ENCODE measurements at places on chromosomes 7 and 10.

- DNase-seq = no peak
These were observed 25.7 kb upstream of the NDST2 start for GRCh38 chr10:73837072-73837471.

- DNase-seq = no peak
These were observed 65.8 kb upstream of the ANTXRL start for GRCh38 chr10:46220872-46221538.

DNA sequence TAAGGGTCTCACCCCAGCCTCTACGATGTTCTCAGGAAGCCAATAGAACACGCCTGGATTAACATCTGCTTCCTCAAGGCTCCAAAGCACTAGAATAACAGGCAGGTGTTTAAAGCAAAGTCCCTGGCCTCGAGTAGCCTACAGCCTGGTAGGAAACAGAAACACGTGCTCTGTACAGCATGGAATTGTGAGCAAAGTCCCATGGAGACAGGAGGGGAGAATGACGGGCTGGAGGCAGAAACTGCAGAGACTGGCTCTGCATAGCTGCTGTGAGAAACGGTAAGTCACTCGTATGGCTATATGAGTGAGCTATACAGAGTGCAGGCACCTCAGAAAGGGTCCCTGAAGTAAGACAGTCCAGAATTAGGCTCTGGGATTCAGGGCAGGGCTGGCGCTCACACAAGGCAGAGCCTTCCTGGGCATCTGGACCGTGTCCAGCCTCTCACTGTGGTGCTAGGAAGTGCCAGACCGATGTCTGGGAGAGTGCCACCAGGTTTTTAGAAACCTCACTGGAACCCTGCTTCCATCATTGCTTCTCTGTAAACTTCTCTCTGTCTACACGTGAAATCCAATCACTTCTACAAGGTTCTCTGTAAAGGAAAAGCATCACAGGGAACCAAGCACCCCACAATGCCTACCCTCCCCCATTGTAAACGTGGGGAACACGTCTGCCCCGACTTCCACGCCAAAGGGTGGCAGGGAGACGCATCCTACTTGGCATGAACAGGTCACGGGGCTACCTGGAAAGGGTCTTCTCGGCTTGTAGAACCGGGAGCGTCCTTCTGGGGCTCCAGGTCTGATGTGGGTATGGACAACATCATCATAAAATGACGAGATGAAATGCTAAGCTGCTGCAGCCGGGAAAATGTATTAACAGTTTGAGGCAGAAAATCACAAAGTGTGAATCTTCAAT, 38.8 kb upstream of the SHH start:
- no peak for DNase-seq

DNA sequence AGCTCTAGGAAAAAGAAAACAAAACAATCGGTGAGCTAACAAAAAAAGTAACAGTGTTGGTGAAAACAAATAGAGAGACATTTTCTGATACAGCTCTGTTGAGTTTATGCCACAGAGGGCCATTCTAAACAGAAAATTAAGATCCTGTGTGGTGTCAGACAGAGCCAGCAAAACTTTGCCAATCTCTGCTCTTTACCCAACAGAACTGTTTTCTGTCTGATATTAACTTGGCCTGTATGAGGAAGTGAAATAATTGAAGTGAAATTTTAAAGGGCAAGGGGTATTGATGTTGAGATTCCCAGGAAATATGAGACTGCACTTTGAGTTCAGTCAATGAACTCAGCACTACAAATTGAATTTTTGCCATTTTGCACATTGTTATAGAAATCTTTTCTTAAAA, 101.0 kb downstream of the AOAH start:
- no peak for DNase-seq

GRCh38 chr10:52216852-52217251, 97.2 kb upstream of the DKK1 start:
- DNase-seq = no peak

DNA sequence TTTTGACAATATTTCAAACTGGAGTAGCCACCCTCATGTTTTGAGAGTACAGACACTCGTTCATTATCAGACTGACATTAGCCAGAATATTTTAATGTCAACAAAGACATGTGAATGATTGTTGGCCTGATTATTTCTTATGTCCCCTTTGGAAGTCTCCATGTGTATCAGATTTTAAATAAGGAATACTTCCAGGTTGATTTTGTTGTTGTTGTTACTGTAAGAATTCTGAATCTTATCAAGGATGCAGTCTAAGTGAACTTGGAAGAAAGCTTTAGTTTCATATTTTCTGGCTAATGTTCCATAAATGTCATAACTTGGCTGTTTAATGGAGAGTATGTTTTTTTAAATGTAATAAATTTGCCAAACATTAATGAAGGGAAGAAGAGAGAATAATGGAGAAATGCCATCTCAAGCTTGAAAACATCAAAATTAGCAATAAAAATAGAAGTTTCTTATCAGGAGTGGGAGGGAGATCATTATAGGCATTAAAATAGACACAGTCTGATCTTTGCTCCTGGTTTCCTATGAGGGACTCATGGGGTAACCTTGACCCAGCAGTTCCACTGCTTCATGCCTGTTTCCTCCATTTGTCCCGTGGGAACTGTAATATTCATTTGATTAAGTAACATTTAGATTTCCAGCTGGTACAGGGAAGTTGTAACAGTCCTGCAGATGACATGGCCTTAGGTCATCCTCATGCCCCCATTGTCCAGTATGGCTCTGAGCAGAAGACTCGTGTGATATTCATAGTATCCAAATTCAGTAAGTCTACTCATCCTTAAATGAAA, 122.4 kb upstream of the KIAA1217 start:
- no peak for DNase-seq

DNA sequence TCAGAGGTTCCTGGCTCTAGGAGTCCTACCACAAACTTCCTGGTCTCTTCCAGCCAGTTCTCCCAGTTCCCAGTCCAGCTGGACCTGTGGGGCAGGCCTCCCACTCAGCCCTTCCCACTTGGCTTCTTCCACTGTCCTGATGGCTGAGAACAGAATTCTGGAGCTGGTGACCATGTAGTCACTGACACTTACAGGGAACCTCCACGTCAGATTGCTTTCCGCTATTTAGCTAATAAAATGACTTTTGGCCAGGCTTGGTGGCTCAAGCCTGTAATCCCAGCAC, 63.5 kb upstream of the ZRANB1 start:
- no peak for DNase-seq

- DNase-seq = no peak
These were observed 145.1 kb upstream of the MEOX2 start for GRCh38 chr7:15831606-15832005.

GRCh38 chr7:50762337-50762736, 20.4 kb downstream of the GRB10 start:
- DNase-seq = peak; percentile 79

- no peak for DNase-seq
These were observed 483 bp downstream of the GDF10 start for GRCh38 chr10:47300429-47300931.

DNA sequence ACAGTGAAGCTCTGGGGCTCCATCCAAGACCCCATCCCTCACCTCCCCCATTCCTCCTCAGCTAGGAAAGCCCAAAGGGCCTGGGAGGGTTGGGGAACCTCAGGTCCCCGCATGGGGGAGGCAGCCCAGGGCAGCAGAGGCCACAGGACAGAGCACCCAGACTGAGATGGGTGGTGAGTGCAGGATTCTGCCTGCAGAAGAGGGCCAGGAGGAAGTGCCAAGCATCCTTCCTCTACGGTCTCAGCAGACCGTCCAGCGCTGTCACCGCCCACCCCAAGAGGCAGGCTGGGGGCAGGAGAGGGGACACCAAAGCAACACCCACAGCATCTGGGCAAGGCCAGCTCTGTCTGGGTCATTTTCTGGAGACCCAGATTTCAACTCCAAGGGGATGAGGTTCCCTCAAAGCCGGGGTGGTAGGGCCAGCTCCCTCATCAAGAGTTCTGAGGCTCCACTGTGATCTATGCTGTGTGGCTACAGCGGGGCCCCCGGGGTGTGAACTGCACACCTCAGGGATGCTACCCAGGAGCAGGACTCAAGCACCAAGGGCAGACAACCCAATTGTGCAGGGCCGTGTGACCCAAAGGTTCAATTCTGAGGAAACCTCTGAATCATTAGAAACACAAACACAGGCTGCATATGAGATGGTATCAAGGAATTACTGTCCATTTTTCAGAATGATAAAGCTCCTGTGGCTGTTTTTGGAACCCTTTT, 46.8 kb downstream of the CAMK2B start:
- no peak for DNase-seq

DNA sequence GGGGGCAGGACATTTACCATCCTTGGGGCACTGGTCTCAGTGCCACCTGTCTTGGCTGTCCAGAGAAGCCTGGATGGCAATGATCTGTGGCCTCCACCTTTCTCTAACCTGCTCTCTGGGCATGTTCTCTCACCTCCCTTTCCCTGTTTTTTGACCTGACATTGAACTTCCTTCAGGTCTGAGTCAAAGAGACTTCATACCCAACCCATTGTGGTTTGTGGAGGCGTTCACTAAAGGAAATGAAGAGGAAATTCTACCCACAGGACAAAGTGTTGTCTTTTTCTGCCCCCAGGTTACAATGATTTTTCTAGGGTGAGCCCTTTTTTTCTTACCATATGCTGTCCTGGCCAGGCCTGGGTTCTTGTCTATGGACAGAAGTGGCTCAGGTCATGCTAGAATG, 76.6 kb downstream of the CYP26A1 start:
- peak; percentile 64 for DNase-seq

- peak; percentile 46 for DNase-seq
These were observed 126.2 kb downstream of the PRPF18 start for GRCh38 chr10:13712837-13713581.

- DNase-seq = no peak
These were observed 594.9 kb downstream of the REEP3 start for GRCh38 chr10:64115908-64116643.

DNA sequence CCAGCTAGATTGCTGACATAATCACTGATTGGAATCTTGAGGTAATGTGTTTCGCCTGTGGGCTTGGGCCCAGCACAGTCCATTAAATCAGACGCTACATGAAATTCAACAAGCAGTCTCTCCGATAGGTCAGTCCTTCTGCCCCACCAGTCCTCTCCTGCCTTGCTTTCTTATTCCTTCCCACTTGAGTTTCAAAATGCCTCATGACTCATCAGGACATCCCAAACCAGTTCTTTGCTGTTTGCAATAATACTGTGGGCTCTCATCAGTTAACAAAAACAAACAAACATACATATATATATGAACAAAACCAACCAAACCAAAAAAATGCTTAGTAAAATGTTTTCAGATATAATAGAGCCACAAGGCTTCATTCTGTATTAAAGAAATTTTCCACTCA, 599.0 kb downstream of the SORCS1 start:
- peak; percentile 64 for DNase-seq

DNA sequence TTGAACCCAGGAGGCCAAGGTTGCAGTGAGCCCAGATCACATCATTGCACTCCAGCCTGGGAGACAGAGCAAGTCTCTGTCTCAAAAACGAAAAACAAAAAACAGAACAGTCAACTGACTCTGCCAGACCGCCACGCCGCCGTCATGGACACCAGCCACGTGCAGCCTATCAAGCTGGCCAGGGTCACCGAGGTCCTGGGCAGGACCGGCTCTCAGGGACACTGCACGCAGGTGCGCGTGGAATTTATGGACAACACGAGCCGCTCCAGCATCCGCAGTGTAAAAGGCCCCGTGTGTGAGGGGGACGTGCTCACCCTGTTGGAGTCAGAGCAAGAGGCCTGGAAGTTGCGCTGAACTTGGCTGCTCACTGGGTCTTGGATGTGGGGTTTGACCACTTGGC, 470.0 kb downstream of the CALN1 start:
- no peak for DNase-seq

DNA sequence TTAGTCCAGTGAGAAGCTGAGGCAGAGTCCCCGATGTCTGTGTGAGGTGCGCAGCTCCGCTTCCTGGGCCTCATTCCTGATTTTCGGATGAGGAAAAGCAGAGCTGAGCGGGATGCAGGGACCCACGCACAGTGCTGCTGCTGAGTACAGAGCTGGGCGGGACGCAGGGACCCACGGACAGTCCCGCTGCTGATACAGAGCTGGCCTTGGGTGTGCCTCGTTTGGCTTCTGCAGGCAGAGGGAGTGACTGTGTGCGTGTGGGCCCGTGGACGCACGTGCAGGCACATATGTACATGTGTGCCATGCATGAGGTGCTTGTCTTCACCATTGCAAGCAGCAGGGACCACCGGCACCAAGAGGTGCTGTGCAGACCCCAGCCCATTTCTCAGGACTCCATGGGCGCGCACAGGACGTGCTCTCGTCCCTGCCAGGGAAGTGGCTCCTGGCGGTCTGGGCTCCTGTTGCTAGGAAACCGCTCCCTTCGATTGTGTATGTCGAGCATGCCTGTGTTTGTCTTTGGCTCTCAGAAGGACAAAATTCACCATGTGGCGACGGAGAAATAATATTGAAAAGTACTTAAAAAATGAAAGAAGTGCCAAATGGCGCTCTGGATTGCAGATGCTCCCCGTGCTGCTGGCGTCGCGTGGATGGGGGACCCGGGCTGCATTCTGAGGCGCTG, 303.8 kb upstream of the MKI67 start:
- DNase-seq = no peak

DNA sequence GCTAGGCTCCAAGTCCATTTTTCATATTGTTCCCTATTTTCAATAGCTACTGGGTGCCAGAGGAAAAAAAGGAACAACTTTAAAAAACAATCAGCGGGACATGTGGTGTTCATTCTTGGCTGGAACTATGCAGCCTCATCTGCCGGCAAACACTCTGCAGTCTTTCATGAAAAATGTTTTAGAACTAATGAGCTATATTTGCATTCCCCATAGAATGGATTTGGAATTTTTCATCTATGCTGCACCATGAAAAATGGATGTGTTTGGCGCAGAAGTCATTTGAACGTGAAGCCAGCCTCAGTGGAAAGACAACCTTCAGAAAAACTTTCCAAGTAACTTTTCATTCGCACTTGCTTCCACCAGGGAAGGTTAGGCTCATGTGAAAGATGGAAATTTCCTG, 270.5 kb downstream of the SKAP2 start:
- DNase-seq = no peak

DNA sequence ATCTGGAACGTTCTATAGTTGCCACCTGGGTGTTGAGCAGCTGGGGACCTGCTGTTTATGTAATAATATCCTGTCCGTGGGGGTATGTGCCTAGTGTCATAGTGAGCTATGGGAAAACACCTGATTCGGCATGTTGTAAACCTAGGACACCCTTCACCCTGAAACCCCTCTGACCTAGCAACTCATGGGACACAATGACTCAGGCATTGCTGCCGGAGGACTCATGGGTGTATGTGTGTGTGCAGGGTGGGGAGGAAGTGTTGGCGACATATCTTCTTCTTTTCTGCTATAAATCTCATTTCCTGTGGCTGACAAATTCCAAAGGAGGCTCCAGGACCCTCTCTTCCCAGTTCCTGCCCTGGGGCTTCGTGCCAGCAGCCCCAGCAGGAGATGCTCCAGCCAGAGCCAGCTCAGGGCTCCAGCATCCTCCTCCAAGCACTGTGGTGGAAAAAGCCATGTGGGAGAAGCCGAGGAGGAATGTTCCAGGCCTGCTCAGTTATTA, 77.0 kb upstream of the PODXL start:
- peak; percentile 66 for DNase-seq

GRCh38 chr10:6207658-6208057, 4.9 kb downstream of the PFKFB3 start:
- DNase-seq = no peak

GRCh38 chr10:130234171-130234965, 98.2 kb downstream of the GLRX3 start:
- DNase-seq = no peak

- DNase-seq = no peak
These were observed 61.5 kb downstream of the RAMP3 start for GRCh38 chr7:45219130-45219529.

- DNase-seq = no peak
These were observed 426.4 kb downstream of the PTPRN2 start for GRCh38 chr7:158161194-158161593.

Measured in foreskin keratinocyte (primary cell).